ENCODE measurements at places on chromosomes 2 and 18.

DNA sequence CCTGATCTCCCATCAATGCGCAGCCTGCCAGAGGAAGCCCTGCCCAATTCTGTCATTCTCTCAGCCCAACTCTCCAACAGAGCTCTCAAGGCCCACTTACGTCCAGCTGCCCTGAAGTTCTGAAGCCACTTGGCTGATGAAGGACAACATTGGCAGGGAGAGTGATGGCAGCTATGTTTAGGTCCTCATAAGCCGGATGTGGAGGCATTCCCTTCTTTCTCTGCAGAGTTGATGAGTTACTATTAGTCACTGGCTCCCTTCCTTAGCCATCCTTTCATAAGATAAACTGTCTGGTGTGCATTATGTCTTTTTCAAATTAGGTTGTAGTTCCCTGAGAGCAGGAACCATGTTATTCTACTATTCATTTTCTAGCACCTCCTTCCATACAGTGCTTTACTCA, 22.5 kb upstream of the TACR1 start:
- DNase-seq: no peak

DNA sequence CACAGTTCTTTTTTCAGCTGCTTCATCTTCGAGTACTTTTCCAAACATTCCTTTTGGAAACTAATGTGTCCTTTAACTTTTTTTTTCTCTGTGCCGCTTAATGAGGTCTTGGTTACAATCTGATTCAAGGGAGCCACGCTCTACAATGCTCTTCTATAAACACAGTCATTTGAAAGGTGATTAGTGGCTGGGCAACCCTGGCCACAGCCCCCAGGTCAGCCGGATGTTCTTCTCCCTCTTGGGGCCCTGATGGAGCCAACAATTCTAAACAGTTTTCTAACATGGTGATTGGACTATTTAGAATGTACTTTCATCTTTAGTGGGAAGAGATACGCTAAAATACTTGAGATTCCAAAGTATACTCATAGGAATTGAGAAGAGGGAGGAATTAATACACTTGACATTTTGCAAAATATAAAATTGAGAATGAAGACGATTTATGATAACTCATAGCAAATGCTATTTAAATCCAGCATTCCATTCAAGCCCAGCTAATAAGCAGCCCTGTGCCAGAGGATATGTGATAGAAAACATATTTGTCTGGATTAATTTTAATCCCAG, 83.7 kb upstream of the MBOAT2 start:
- DNase-seq: no peak

GRCh38 chr2:106107509-106108131, 86.5 kb downstream of the UXS1 start:
- DNase-seq: no peak

DNA sequence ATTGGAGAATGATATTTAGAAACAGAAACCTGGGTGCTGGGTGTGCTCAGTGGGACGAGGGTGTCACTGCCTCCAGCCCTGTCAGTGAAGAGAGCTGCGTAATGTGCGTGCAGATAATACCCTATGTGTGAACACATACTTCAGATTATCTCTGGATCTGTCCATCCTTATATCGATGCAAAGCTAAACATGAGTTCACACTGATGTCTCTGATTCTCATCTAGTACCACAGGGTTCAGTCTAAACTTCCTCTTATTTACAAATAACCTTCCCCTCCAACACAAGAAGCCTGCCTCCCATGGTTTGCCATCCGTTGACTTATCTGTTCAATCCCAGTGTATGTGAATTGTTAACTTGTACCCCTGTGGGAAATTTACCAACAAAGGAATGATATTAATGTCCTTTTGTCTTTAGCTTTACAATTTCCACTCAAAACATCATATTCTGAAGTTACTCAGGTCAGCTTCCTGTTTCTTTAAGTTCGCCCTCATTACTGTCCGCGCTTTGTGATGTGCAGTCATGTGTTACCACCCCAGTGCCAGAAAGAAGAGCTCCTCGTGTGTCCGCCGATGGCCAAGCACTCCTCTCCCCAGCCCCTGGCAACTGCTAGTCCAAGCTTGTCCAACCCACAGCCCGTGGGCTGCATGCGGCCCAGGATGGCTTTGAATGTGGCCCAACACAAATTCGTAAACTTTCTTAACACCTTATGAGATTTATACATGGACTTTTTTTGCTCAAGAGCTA, 108.2 kb downstream of the RTP5 start:
- no peak for DNase-seq

DNA sequence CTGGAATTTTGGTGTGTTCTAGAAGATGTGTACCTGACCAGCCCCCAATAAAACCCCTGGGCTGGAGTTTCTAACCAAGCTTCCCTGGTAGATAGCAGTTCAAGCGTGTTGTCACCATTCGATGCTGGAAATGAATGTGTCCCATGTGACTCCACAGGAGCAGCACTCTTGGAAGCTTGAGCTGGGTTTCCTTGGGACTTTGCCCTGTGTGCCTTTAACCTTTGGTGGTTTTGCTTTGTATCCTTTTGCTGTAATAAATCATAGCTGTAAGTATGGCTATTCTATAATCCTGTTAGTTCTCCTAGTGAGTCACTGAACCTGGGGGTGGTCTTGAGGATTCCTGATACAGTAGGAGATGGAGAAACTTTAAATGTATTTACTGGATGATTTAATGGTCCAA, 65.2 kb downstream of the KLHL14 start:
- DNase-seq: no peak

DNA sequence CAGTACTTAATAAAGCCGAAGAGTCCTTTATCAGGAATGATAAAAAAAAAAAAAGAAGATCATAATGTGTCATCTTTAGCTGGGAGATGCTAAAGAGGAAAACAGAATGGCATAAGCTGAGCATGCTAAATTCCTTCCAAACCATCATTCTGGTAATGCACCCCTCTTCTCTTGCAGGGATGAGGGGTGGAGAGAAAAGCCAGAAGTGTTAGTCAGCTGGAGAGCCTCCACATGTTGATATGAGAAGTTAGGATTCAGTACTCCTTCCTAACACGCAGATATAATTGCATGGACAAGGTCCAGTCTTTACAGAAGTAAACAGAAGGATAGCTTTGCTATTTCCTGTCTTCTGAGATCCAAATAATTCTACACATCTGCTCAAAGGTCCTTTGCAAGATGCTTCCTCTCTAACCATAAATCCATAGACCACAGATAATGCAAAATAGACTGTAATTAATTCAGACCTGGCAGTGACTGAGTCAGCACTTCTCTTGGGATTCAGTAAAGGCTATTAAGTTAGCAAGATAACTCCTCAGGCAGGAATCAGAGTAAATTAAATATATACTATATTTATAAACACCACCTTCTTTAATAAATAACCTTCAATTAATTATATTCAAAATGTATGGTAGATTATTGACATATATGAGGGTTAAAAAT, 930.0 kb upstream of the KLHL29 start:
- no peak for DNase-seq

DNA sequence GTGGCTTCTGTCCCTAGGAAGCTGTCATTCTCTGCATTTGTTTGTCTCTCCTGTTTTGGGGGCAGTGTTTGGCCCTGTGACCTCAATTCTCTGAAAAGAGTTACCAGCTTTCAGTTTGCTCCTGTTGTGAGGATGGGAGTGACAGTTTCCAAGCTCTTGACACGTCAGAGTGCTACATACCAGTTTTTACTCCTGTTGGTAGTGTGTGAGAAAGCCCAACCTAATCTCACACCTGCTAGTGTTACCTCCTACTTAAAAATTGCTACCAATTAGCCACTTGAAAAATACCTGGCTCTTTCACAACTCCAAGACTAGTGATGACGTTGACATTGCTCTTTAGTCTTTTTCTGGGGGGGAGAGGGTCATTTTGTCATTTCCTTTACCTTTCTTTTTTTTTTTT, 14.1 kb downstream of the SKA1 start:
- DNase-seq: no peak

DNA sequence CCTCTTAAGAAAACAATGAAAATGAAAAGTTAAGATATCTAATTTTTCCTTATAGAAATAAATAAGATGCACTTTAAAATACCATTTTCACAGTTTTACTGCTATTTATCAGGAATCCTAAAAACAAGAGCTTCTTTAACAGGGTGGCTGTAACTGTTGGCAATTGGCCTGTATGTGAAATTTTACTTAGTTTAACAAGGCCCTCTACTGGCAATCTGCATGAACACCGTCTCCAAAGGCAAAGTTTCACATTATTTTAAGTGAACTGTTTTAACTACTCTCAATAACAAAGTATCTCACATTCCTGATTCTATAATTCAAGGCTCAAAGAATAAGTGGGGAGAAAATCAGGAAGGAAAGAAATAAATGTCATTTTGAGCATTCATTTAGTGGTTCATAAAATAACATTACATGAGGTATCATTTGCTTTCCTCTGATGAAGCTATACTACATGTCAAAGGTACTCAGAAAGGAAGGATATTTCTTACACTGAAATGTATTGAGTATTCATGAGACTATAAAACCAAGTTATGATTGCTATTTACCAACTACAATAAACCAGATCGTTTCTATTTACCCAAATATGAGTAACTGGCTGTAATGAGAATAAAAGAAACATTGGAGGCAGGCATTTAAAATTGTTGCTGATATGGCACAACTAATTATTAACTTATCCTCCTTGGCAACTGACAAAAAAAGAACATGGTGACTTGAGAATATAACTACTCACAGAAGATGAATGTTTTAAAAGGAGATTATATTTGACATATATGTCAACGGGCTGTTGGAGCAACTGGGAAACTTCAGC, 7.0 kb downstream of the NCKAP5 start:
- no peak for DNase-seq

GRCh38 chr2:188693111-188693510, 281.1 kb upstream of the COL3A1 start:
- no peak for DNase-seq

DNA sequence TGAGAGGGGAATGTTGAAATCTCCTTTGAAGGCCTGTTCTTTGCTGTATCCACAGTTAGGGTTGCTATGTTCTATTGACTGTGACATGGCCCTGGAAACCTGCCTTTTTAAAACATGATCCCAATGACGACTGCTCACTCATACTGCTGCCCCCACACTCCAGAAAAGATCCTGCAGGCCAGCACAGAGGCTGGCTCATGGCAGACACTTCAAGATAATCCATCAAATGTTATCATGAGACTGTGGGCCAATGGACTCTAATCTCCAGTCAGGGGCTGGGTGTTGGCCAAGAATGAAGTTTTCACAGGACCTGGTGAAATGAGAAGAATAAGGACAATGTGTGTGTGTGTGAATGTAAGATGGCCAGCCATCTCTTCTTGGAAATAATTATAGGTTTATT, 59.0 kb upstream of the THOC1 start:
- DNase-seq: no peak

DNA sequence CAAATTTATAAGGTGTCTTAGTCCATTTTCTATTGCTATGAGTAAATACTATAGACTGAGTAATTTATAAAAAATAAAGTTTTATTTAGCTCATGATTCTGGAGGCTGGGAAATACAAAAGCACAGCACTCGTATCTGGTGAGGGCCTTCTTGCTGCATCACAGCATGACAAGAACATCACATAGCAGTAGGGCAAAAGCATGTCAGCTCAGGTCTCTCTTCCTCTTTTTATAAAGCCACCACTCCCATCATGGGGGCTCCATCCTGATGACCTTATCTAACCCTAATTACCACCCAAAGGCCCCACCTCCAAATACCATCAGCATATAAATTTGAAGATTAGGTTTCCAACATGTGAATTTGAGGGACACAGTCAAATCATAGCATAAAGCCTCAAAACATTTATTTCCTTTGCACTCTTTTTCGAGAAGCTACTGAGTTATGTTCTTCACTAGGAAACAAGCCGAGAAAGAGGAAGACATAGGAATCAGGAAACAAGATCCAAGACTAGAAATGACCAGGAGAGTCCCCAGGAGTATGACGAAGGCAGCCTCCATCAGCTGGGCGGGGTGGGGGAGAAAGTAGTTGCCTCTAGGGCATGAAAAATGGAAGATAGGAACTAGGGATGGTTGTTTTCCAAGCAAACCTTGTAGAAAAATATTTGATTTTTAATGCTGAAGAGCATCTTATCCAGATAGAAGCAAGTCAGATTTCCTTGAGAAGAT, 24.1 kb upstream of the NABP1 start:
- DNase-seq: no peak

GRCh38 chr2:197929008-197929885, 124.9 kb downstream of the PLCL1 start:
- no peak for DNase-seq

DNA sequence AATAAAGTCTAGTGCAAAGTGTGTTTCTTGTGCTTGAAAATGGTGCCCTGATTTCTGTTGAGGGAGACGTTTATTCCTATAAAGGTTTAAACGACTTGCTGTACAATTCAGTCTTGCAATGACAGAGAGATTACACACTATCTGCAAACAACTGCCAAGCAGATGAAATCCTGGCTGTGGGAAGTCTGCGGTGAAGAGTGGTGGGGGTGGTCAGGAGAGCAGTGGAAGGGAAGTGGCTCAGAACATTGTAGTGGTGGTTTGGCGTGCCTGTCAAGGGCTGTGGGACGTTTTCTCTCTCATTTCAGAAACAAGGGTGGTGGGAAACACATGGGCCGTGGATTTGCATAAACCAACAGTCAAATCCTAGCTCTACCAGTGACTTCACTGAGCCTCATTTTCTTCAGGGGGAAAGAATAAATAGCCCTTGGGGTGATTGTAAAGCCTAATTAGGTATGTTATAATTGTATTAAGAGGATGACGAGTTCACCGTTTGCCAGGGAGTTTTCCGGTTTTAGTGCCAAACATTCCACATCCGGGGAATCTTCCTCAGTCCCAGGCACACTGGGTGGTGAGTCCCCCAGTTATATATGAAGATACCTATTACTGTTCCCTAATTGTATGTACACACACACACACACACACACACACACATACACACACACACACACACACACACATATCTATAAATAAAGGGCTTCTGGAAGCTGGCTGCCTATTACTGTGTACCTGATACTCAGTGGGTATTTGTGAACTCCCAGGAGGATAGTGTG, 115.0 kb downstream of the SPTBN1 start:
- DNase-seq: peak; percentile 68

- no peak for DNase-seq
Measured at GRCh38 chr2:135151615-135152014, 99.5 kb downstream of the RAB3GAP1 start.
